ENCODE measurements at places on chromosomes 1 and 21. TPM values are rescaled to one million over a fixed set of nuclear protein-coding genes. Genes with fewer than 3 reads are reported as not detected.

DNA sequence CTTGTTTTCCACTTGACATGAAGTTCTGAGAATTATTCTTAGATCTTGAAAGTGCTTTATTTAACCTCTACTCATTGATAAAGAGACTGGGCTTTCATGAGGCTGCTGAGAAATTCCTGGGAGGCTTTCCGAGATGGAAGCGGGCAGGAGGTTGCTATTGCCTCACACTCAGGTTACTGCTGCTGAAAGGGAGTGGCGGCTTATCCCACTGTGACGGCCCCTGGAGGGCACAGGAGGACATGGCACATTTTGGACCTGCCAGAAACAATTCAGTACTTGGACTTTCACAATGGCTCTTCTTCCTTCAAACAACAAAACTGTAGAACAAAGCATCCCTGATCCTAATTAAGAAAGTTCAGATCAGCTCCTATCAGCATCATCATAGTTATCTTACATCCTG lies 16.2 kb upstream of the MARK1 start:
- peak; percentile 5 for DNase-seq

DNA sequence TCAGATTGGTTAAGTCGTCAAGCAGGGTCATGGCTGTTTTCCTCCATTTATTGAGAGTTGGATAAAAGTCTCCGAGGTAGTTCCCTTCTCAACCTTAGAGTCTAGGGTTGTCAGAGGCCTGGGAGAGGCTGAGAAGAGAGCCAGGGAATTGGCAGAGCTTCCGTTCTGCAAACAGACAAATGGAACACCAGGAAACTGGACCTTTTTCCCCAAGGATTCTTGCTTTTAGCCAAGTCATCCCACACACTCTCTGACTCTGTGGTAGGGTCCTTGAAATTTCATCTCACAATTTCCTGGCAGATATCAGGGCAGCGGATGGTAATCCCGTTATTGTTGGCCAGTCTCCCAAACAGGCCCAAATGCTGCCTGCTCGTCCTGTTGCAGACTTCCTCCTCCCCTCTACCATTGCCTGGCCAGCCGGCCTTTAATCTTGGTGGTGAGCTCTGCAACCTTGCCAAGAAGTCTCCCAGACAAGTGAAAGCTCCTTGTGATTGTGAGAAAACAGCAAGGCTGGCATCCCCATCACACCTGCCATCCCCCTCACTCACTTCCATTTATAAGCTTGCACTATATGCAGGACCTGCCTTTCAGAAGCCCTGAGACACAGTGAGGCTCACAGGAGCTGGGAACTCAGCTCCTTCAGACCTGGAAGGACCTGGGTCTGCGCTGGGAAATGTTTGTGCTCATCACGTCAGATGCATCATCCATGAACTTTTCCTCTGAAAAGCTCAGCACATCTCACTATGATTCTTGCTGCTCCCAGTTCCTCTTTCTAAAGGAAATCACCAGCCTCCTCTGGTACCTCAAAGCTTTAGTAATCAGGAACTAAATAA lies 13.7 kb upstream of the SRP9 start:
- peak; percentile 81 for DNase-seq

DNA sequence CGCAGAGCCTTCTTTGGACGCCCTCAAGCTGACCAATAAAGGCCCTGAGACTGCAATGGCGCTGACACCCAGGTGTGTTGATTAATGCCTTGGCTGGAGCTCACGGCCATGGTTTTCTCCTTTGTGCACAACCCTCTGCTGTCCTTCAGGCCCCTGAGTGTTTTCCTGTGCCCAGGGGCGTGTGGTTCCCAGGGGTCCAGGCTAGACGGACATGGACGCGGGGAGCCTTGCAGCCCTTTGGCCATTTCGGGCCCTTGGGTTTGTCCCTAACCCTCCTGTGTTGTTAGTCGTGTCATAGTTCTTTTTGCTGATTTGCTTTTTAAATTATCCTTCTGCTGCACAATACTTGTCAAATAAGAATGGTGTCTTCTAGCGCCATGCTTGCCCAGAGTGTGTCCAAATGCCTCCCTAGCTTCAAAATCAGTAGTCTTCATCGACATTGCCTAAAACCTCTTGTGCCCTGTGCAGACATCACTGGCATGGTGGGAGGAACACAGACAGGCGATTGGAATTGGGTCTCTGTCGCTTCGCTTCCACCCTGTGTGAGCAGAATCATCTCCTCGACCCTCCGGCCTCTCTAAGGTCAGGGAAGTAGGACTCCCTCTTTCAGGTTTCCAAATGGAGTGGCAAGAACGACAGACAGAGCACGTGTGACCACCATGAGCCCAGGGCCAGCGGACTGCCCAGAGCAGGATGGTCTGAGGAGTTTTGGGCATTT lies 1.9 kb downstream of the KRTAP10-4 start:
- no peak for DNase-seq

DNA sequence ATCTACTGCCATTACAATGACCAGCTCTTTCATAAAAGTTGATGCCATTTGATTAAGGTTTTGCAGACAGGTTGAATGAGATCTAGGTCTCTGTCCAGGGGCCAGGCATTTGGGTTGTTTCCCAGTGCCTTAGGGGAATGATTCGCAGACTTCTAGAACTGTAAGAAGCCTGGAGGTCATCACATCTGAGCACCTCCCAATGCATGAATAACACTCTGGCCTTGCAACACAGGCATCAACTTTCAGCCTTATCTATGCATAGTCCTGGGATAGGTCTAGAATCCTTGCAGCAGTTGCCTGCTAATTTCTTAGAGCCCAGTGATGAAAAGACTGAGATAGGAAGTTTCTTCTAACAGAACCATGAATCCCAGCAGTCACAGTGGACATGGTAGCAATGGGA lies 44.8 kb upstream of the KCND3 start:
- DNase-seq = no peak

The EXTL2 gene
- total RNA-seq = 23.1 TPM

The ACTL8 gene
- total RNA-seq = 0.39 TPM

DNA sequence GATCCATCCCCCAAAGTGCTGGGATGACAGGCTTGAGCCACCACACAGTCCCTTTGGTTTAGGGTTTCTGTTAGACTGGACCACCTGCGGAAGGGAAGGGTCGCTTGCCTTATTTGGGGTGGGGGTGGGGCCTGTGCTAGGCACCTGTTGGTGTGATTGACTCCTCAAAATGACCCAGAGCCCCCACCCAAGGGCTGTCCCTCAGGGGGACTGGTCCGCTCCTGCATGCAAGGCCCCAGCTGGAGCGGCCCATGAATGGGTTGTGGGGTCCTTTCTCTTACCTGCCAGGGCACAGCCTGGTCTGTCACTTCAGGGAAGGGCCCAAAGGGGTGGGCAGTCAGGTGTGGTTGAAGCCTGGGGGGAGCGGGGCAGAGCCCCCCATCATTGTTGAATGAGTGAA lies 1.8 kb upstream of the CSTB start:
- no peak for DNase-seq

DNA sequence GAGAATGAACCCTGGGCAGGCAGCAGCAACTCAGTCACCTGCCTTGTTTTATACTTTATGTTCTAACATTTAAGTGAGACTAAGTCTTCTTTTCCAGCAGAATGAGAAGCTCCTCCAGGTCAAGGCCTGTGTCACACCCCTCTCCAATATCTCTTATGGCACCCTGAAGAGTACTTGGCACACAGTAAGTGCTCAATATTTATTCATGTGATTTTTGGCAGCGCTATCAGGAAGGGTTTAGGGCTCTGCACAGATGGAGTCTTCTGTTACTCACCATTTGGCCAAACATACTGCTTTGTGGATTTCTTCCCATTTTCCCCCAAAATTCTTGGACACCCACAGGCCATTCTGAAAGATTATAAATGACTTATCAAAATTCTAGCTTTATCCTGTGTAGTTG lies 43.8 kb upstream of the MYBPHL start:
- DNase-seq = no peak

GRCh38 chr1:29593601-29594382 lies 357.5 kb downstream of the PTPRU start:
- no peak for DNase-seq

DNA sequence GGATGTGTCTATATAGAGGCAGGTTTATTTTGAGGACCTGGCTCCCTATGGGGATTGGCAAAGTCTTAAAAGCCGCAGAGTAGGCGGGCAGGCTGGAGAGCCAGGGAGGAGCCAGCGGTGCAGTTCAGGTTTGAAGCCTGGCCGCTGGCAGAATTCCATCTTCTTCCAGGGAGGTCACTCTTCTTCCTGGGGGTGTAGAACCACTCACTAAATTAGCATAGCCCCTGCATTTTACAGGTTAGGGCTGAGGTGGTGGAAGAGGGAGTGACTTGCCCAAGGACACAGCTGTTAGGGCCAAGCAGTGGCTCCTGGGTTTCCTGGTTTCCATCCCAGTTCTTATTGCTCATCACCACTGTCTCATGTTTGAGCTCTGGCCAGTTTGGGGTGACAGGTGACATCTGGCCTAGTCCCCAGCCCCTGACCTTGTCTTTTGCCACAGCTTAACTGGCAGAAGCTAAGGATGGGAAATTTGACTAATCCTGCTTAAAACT lies 1.4 kb downstream of the PINK1 start:
- peak; percentile 85 for DNase-seq

The FCRL5 gene
- not detected for total RNA-seq

The RHBDL2 gene
- 5.7 TPM for total RNA-seq
